ENCODE measurements at places on chromosomes 11 and 22. TPM values are rescaled to one million over a fixed set of nuclear protein-coding genes. Genes with fewer than 3 reads are reported as not detected.

DNA sequence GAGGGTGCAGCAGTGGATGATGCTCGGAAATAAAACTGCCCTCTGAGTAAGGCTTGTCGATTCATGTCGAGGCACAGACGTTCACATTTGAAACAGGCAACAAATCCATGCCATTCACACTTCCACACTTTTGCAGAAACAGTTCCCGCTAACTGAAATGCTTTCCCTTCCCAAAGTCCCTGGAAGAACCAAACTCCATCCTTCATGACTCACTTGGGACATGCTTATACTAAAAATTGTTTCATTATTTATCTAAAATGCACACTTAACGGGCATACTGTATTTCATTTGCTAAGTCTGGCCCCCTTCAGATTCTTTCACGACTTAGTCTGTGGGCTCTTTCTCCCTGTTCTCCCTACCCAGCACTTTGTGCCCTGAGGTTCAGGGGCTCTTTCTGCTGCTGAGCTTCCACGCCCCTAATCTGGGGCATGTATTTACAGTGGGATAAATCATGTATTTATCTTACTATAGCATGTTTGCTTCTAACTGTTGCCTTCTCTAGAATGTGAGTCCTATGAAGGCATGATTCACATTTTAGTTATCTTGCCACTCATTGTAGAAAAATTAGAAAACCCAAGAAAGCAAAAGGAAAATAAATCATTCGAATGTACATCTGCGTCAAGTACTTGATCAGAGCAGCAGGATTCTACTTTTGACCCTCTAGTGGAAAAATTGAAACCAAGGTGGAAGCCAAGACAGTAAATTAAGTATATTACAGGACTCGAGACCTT lies 12.5 kb downstream of the SCGB1A1 start:
- DNase-seq: no peak

The BAD gene
- 84.5 TPM for total RNA-seq

DNA sequence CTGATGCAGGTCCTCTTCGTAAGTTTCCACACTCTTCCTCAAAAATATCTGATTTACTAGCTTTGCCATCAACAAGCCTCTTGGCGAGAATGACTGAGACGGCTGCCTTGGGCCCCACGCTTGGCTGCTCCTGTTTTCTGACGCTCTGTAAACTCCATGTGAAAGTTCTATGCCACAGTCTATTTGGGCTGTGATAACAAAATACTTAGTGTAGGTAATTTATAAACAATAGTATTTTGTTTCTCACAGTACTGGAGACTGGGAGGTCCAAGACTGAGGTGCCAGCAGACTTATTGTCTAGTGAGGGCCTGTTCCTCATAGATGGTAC lies 123.2 kb upstream of the SORL1-AS1 start:
- no peak for DNase-seq

The HPX gene
- 0.32 TPM for total RNA-seq

- DNase-seq: no peak
Measured at GRCh38 chr11:112852143-112852866, 108.9 kb upstream of the NCAM1 start.

- DNase-seq: no peak
Measured at GRCh38 chr22:49079743-49080500, 747.8 kb downstream of the BRD1 start.

- DNase-seq: no peak
Measured at GRCh38 chr11:24531528-24531927, 34.7 kb downstream of the LUZP2 start.

DNA sequence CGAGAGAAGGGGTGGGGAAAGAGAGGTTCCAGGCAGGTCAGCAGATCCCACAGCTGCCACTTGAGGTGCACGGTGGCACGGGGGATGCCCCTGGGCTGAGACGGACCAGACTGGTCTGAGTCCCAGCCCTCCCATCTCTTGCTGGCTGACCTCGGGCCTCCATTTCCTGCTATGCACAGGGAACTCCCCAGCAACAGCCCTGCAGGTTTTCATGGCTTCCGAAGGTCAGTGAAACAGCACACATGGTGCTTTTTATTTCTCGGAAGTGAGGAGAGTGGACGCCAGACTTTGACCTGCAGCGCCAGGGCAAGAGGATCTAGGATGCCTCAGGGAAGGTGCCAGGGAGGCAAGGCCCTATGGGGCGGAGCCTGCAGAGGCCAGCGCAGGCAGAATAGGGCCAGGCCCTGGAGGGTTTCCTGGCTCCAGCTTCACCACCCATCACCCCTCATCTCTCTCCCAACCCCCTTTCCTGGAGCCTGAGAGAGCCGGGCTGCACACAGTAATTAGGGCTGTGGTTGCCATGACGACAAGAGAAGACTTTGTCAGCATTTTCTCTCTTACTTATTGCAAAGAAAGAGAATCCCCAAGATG lies 29.5 kb downstream of the SLC22A12 start:
- DNase-seq: no peak

The WNT7B gene
- not detected for total RNA-seq

The DUSP8 gene
- 0.40 TPM for total RNA-seq

- no peak for DNase-seq
Measured at GRCh38 chr11:33804471-33804870, 30.2 kb upstream of the FBXO3 start.
